CD4-positive, alpha-beta T cell treated with Interleukin-2 at 100 ng/mL for 4 hours (primary cell): ENCODE measurements at places on chromosomes 5 and 9.

- no peak for DNase-seq
These were observed 10.3 kb downstream of the SMC2 start for GRCh38 chr9:104104360-104104759.

DNA sequence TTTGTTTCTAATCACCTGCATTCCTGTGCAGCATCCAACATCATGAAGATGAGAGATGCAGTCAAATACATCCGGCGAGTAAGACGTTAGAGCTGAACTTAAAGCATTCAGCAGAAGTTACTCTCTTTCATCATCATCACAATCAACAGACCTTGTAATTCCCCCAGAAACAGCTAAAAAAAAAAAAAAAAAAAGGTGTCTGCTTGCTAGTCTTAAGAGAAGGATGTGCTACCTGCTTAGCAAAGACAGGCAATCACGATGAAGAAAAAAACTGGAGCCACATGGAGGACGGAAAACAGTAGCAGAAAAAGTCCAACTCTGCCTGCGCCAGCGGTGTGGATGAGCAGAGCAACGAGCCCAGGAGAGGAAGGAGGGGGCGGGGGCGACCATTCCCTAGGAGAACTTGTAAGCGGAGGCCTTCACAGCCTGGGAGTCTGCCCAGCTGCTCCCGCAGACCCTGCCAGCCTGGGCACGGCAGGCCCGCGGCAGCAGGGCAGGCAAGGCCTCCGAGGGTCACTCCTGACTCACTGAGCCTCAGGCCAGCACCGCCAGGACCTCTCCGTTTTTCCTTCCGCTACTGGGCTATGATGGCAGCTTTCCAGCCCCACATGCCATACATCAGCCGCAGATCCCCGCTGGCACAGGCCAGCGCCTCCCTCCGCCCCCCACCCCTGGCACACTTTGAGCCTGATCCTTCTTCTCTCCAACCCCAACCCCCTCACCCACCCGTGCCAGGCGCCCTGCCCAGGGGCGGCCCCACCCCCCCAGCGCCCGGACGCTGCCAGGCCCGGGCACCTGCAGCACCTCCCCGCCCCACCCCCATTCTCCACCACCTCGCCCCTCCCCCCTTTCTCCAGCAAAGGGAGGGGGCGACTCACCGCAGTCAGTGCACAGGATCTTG is 1.4 kb downstream of the NRG2 start:
- no peak for DNase-seq

- no peak for DNase-seq
These were observed 110.9 kb downstream of the SLC24A2 start for GRCh38 chr9:19677924-19678323.

- no peak for DNase-seq
These were observed 59.3 kb downstream of the SLC22A5 start for GRCh38 chr5:132428484-132429462.

- no peak for DNase-seq
These were observed 2.9 kb upstream of the TGFBI start for GRCh38 chr5:136025900-136026299.

DNA sequence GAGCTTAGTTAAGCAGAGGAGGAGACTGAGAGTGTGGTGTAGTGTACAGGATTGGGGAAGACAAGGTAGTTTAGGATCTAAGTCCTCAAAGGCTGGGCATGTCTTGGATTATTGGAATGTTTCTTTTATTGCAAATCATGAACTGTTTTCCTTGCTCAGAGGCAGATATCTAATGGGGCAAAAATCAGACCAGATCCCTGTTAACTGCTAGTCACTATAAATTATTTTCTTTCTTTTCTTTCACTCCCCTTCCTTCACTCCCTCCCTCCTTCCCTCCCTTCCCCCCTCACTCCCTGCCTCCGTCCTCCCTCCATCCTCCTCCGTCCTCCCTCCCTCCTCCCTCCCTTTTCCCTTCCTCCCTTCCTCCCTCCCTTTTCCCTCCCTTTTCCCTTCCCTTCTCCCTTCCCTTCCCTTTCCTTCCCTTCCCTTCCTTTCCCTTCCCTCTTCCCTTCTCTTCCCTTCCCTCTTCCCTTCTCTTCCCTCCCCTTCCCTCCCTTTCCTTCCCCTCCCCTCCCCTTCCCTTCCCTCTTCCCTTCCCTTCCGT is 117.9 kb downstream of the WDR70 start:
- DNase-seq = no peak

GRCh38 chr9:129773262-129774048 is 20.6 kb upstream of the PTGES start:
- peak; percentile 10 for DNase-seq

DNA sequence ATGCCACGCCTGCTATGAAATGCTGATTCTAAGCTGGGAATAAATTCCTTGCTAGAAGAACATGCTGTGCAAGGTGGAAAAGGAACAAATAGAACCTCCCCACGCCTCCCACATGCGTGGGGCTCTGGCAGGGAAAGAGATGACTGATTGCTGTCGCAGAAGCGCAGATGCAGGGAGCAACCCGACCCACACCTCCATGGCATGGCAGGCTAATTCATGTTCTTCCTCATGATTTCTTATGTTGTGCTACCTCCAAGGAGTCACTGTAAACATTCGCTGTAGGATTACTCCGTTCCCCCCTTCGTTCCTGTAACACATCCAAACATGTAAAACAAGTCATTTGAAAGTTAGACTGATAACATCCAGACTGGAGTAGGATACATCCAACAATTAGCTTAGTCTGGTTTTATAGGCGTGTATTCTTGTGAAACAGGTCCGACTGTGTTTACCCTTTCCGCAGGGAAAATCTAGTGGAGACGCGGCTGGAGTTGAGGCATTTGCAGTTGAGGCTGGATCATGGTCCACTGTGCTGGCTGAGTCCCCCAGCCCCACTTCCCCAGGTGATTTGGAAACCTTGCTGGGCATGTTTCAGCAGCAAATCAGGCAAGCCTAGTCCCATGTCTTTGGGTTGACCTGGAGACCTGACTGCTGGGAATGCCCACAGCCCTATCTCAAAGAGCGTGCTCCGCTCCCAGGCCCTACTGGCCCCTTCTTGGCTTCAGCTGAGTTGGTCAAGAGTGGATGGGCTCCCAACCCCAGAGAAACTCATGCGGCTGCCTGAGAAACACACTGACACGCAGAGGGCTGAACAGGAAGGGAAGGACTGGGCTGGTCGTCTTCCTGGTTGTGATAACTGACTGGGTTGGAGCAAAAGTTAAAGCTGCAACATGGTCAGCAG is 24.8 kb upstream of the ANKRD33B start:
- no peak for DNase-seq

DNA sequence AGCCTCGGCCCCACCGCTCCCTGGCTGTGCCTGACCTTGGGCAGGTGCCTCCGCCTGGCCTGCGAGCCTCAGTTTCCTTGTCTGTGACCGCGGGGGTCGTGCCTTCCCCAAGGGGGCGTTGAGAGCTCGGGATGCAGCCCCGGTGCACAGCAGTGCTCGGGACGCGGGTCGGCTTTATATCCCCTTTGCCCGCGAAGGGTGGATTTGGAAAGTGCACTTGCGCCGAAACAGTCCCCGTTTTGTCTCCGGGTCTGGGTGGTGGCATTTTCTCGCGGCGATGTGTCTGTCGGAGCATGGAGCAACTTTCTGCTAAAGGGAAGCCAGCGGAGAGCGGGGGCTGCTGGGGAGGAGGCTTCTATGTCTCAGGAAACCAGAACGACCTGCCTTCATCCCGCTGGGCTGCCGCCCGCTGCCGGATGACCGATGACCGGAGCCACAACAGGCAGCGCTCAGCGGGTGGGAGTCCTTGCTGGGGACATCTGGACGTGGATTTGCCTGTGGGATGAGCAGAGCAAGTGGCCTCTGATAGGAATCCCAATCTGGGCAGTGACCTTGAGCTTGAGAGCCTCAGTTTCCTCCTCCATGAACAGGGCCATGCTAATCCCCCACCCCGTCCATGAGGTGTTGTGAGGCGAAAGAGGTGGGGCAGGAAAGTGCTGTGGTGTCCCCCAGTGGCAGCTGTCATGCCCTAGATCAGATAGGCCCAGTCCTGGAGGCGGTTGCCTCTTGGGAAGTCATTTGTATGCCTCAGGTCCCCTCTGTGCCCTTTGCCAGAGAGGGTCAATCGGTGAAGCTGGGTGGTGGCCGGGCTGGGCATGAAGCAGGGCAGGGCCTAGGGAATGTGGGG is 651 bp downstream of the HRH2 start:
- DNase-seq = peak; percentile 18

DNA sequence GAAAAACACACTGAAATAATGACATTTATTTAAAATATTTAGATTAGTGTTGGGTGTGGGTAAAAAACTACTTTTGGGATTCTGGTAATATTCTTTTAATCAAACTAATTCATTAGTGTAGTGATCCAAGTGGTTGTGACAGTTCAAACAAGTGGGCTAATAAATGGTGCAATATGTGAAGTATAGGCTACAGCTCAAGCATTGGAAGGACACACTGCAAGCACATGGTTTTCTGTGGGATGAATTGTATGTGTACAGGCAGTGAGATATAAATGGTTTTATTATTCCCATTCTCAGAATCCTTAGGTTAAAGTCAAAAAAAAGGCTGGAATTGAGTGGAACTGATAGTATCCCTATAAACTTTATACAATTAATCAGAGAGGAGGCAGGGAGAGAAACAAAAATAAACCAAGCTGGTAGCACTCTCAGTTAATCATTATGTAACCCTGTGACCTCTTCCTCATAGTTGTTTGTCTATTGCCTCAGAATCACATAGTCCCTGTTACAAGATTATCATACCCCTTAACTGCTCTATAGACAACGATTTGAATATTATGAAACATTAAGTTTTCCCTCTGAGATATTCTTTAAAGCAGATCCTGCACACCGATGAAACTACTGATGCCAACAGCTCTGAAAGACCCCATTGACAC is 1755.4 kb upstream of the ACO1 start:
- no peak for DNase-seq

DNA sequence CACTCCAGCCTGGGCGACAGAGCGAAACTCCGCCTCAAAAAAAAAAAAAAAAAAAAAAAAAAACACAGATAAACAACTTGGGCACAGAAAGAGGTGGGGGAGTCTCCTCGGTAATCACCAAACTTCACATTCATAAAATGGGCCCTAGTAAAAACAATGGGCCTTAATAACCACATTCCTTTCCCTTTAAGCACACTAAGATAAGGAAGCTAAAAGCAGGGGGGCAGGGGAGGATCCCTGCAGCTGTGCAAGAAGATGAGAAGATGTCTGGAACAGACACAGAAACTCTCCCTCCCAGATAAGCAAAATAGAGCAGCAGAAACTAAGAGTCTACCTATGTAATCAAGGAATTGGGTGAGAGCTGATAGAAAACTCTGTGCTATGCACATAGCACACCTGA is 111.2 kb upstream of the FAM174A start:
- DNase-seq = no peak

DNA sequence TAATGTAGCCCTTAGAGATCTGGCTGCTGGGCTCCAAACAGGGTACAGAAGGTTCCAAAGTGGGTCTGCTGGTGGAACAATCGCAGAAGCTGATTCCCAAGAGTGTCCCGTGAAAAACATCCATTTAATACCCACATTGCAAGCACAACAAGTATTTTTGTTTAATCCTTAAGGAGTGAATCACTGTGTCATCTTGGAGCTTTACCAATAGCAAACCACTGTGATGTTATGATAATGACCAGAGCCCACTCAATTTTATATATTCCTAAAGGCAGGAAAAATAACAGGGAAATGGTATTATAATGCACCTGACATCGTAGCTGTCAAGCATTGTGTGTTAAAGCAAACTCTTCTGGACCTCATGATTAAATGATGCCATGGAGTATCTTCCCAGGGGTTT is 291.9 kb downstream of the FBXL7 start:
- no peak for DNase-seq

- no peak for DNase-seq
These were observed 43.2 kb downstream of the DAB2IP start for GRCh38 chr9:121694600-121694999.

DNA sequence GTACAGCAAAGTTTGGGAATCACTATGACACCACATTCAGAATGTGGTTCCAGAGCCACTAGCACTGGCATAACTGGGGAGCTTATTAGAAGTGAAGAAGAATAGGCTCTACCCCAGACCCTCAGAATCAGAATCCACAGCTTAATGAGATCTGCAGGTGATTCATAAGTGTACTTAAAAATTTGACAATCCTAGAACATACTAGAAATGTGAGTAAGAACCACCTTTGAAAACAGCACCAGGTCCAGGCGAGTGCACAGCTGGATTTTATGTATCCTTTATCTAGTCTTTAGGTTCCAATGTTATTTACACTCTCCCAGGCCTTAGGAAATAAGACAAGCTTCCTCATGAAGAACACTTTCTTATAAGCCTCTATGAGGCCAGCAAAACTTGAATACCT is 149.0 kb downstream of the NFIB start:
- no peak for DNase-seq

GRCh38 chr5:117454716-117455212 is 880.1 kb upstream of the SEMA6A start:
- peak; percentile 60 for DNase-seq

DNA sequence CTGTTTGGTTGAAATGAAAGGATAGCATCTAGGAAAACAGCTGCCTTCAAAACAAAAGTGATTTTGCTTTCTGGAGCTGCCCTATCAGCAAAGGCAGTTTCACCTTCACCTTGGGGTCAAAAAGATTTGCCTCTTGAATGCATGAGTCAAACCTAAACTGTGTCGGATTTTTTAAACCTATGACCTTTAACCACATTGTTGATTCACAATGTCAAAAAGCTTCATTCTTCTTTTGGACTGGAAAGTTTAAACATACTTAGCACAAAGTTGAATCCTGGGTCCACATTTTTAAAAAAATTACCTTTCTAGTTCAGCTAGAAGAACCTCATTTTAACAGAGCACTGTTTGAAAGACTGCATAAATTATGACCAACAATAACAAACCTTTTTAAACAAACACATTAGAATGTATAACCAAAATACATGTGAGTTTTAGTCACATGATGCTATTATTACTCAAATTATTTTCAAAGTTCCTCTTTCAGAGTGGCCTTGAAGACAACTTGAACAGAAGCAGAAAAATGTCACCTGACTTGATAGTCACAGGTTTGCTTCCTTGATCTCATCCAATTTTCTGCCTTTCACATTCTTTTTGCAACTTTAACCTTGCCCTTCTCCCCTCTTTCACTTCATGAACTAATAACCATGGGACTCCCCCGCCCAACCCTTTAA is 109.7 kb upstream of the LHFPL2 start:
- no peak for DNase-seq

DNA sequence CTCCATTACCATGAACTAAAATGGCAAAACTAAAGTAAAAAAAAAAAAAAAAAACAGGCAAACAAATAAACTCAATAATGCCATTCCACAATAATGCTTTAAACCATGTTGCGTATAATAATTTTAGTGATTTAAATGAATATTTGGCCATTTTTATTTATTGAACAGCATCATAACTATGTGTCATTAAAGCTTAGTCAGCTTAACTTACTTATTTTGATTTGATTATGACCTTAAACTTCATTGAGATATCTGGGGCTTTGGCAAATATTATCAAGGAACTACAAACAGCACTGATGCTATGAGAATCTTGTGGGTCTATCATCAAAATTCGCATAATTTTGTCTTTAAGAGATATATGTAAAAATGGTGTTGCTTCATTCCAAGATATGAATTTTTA is 1610.3 kb upstream of the NUDT12 start:
- no peak for DNase-seq

- DNase-seq = peak; percentile 54
These were observed 1.1 kb downstream of the KIF2A start for GRCh38 chr5:62306896-62307689.
